Right lobe of liver (tissue), 6 donors: ENCODE measurements at places on chromosomes 7 and 10. TPM values are rescaled to one million over a fixed set of nuclear protein-coding genes. Genes with fewer than 3 reads are reported as not detected.

AKR1C1 gene
- 397 TPM for total RNA-seq

PLXNA4 gene
- total RNA-seq, result 0.17 TPM

GRCh38 chr10:35852721-35853120, 210.6 kb upstream of the FZD8 start:
- H3K36me3 ChIP-seq, result no peaks in the 10 kb centered on the region
- no peak overlapping the region for H3K4me3 ChIP-seq
- H3K27ac ChIP-seq, result no peak overlapping the region
- H3K27me3 ChIP-seq, result no peaks in the 10 kb centered on the region
- no peaks in the 10 kb centered on the region for H3K4me1 ChIP-seq

DNA sequence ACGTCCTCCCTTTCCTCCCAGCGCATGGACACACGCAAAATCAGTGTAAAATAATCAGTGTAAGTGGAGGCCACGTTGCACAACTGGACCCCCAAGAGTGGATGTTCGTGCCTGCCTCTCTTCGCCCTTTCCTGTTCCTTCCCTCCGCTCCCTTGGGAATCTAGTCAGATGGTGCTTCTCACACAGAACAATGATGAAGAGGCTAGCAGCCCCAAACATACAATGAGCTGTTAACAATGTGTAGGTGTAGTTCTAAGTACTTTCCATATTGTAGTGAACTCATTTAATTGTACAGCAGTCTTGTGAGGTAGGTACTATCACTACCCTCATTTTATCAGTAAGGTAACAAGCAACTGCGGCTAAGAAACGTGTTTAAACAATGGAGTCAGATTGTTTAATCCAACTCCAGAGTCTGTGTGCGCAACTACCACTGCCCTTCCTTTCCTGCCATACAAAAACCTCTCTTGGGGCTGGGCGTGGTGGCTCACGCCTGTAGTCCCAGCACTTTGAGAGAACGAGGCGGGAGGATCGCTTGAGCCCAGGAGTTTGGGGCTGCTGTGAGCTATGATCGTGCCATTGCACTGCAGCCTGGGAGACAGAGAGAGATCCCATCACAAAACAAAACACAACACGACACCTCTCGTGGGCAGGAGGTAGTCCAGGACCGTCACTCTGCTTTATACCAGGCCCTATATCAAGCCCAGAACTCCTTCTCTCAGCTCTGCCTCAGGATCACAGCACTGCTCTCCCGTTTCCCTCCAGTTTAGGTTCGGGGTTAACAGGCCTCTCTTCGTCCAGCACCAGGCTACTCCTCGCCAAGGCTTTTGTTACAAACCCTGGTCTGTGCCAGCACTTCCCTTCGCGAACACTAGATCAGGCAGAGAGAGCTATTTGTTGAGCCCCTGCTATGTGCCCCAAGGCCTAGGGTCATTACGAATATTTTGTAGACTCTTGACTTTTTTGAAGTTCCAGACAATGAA, 1.1 kb downstream of the FKBP9 start:
- no peaks in the 10 kb centered on the region for H3K4me1 ChIP-seq
- peak overlapping the region; percentile 91 for H3K4me3 ChIP-seq
- H3K27me3 ChIP-seq, result no peaks in the 10 kb centered on the region
- DNase-seq, result no peak
- peak overlapping the region; percentile 83 for H3K27ac ChIP-seq

GRCh38 chr7:117809958-117810357, 63.3 kb downstream of the CTTNBP2 start:
- no peaks in the 10 kb centered on the region for H3K4me1 ChIP-seq
- H3K4me3 ChIP-seq, result no peak overlapping the region
- no peaks in the 10 kb centered on the region for H3K36me3 ChIP-seq
- DNase-seq, result no peak
- H3K27me3 ChIP-seq, result no peaks in the 10 kb centered on the region
- H3K27ac ChIP-seq, result no peak overlapping the region

CH25H gene
- 0.54 TPM for total RNA-seq

DNA sequence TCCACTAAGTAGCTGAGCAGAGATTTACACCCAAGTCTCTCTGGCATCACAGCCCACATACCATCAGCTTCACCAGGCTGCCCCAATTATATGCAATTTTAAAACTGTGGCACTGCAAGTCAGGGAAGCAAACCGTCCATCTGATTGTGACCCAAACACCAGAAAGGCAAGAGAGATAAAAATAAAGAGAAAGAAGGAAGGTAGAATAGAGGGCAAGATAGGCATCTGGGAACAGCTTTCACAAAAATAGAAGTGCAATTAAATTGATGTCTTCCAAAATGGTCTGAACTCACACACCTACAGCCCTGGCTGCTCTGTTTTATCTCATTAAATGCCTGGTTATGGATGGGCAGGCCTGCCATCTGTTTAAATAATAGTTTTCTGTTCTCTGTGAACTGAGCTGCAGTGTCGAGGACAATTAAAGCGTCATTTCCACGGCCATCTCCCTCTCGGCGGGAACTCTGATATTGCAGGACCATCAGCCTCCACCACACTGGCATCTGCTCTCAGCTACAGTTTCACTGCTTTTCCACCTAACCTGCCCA, 509.1 kb downstream of the INHBA start:
- no peak overlapping the region for H3K27ac ChIP-seq
- H3K36me3 ChIP-seq, result no peaks in the 10 kb centered on the region
- no peaks in the 10 kb centered on the region for H3K4me1 ChIP-seq
- DNase-seq, result no peak
- H3K27me3 ChIP-seq, result no peaks in the 10 kb centered on the region
- H3K4me3 ChIP-seq, result no peak overlapping the region

DNA sequence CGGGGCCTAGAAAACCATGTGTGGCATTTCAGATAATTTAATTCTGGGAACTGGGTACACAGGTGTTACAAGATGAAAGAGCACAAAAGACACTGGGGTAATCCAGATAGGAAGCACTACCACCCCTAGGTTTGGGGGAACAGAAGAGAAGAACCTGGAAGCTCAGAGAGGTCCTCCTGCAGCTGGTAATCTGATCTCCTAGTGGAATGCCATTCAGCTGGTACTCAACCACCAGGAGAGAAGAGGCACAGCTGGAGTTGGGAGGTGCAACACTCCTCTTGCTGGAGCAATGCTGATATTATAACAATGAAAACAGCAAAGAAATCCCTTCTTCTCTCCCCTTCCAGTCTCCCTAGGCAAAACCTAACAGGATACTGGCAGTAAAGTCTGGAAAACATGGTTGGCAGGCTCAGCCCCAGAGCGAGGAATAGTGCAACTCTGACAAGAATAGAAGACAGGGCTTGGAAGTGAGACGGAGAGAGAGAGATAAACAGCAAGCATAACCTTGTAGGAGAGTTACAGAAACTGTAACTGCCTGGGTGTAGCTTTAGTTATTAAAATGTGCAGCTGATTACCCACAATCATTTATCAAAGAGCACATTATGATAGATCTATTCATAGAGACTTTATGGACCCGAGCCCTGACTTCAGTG, 35.0 kb downstream of the NRF1 start:
- no peak overlapping the region for H3K4me3 ChIP-seq
- H3K4me1 ChIP-seq, result no peaks in the 10 kb centered on the region
- DNase-seq, result no peak
- no peaks in the 10 kb centered on the region for H3K36me3 ChIP-seq
